ENCODE measurements at places on chromosomes 6 and 20.

GRCh38 chr6:112600168-112600567 is 253.0 kb downstream of the RFPL4B start:
- DNase-seq: no peak

DNA sequence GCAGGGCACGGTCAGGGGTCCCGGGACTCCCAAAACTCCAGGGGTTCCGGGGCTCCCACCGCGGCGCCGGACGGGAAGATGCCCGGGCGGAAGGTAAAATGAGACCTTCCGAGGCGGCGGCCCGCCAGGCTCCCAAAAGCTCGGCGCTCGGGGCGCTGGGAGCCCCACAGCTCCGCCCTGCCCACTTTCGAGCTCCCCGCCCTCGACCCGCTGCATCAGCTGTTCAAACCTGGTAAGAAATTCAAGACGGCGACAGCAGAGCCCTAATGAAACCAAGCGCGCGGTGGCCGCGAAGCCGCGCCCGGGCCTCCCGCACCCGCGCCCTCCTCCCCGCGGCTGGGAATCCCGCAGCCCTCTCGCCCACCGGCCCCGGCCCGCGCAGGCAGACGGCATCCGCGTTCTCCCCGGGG is 369 bp downstream of the SLC4A11 start:
- DNase-seq: no peak

- DNase-seq: no peak
Observed at GRCh38 chr6:33142501-33143070, 49.7 kb downstream of the COL11A2 start.

DNA sequence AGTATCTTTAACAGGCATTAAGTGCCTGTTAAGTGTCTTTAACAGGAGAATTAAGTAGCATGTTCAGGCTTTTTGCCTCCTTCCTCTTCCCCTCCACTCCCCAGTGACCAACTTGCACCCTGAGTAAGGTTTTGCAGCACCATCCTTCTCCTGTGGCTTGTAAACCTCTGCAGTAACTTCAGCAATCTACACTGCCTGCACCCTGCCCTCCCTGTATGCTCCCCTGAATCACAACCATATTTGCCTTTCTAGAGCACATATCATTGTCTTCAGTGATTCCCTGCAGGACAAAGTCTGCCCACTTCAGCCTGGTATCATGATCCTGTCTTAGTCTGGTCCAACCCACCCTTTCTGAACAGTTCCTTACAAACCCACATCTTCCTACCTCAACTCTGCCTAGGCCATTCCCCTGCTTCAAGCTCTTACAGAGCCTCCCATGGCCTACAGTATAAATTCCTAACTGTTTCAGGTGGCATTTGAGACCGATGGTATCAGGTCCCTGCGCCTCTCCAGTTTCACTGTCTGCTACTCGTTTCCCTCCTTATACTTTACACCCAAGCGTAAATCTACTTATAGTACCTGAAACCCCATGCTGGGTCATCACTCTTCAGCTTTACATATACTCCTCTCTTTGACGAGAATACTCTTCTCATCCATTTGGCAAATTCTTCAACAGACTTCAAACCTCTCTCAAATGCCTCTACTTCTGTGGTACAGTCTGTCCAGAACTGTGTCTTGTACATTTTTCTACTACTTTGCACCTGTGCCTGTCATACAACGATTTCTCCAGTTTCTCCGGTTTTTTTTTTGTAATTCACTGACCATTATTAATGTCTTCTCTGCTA is 69.8 kb downstream of the ZHX3 start:
- no peak for DNase-seq

DNA sequence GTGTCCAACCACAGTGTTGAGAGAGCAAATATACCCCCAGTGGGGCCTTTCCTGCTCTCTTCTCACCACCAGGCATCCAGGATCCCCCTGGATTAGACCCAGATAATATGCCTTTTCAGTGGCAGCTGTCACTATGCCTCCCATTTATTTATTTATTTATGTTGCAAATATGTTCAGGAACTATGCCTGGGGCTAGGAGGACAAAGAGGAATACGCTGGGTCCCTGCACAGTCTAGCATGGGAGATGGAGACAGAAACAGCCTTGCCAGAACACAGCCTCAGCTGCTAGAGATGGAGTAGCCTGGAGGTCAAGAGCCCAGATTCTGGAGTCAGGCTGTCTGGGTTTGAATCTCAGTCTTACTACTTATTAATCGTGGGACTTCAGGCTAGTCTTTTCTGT is 74.6 kb upstream of the LRFN2 start:
- DNase-seq: no peak

- no peak for DNase-seq
Observed at GRCh38 chr20:50023116-50023805, 40.5 kb downstream of the SNAI1 start.

DNA sequence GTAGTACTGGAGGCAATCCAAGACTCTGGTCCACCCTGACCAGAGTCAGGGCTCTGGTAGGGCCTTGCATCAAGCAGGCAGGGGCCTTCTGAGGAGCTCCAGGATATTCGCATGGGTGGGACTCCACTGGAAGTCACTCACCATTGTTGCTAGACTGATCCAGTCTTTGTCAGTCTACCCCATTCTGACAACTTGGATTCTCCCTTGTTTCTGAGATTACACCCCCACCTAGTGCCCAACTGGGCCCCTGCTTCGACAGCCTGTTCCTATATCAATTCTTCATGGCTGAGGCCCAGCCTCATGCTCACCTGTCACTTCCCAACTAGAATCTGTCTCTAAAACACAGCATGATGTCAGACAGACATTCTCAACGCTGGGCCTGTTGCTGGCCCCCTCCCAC is 5.2 kb downstream of the SLC35D3 start:
- DNase-seq: no peak

- DNase-seq: no peak
Observed at GRCh38 chr20:1619861-1620444, at the start of gene SIRPB1. TSS of gene SIRPB1 (minus strand) at chr20:1620009. CDS start at chr20:1619944, 65 bp downstream.

- DNase-seq: no peak
Observed at GRCh38 chr20:7770046-7770445, 170.2 kb downstream of the HAO1 start.

GRCh38 chr6:18279422-18279821 is 15.1 kb upstream of the DEK start:
- no peak for DNase-seq

GRCh38 chr6:20334334-20334733 is 67.3 kb upstream of the E2F3 start:
- no peak for DNase-seq
